ENCODE measurements at places on chromosomes 12 and 14.

DNA sequence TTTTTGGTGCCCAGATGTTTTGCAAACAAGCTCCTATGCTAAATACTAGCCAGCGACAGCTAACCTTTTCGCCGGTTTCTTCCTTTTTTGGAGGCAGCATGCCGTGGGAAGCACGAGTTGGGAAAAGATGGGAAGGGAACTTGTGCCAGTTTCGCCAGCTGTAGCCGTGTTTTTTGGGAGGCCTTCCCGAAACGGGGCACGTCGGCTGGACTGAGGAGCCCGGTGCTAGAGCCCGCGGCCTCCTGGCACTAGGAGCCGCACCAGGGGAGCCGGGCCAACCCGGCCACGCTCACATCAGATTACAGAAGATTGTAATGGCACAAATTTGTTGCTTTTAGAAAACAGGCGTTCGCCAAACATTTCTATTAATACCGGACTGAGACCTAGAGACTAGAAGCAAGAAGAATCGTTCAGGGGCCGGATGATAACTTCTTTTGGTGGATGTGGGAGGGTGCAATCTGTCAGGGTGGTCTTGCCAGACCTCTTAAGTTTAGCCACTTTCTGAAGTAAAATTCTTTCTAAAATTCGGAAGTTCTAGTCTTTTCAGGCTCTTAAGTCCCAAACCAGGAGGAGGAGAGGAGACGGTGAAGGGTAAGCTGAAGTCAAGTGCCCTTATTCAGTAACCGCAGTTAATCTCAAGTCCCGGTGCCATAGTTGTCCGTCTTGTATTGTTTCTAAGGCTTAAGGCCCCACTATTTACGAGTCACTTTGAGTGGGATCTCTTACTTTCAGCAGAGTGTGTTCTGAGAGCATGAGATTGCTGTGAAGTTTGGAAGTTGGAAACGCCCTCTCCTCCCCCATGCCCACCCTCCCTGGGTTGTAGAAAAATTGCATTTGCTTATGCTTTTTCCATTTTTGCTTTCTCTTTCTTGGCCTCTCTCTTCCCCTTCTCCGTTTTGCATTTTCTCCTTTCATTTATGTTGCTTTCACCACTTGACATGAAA lies 1.3 kb downstream of the RASSF3 start:
- peak; percentile 47 for DNase-seq

GRCh38 chr12:110505332-110505731 lies 3.2 kb downstream of the RAD9B start:
- no peak for DNase-seq

GRCh38 chr14:68624541-68625220 lies 168.2 kb downstream of the ZFP36L1 start:
- no peak for DNase-seq

DNA sequence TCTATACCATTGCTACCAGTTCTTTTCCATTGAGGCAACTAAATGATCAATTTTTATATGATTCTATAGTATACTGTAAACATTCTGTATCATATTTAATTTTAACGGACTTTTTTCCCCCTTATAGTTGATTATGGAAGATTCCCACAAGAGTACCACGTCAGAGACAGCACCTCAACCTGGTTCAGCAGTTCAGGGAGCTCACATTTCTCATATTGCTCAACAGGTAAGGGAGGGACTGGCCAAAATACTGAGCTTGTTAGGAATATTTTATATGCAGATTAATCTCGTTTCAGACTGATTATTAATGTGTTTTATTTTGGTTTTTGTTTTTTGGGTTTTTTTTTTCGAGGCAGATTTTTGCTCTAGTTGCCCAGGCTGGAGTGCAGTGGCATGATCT lies 16.1 kb downstream of the ATF1 start:
- no peak for DNase-seq

DNA sequence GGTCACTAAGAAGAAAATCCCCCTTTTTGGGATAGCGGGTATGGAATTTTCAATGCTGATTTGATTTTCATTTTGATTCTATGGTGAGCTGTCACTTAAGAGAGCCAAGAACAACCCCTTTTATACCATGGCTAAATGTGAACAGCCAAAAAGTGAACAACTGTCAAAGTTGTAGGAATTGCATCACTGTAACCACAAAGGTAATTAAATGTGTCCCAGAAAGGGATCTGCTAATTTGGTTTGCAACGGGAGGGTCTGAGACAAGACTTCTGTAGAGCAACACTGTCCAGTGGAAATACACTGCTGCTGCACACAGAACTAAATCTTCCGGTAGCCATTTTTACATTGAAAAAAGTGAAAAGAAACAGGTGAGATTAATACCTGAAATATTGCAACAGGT lies 14.6 kb downstream of the CHST11 start:
- no peak for DNase-seq

- DNase-seq, result peak; percentile 35
Measured at GRCh38 chr14:91911474-91912032, 35.9 kb downstream of the FBLN5 start.

GRCh38 chr12:79344855-79345847 lies 345.6 kb downstream of the PAWR start:
- DNase-seq, result peak; percentile 37
